ENCODE measurements at places on chromosomes 1 and 21. TPM values are rescaled to one million over a fixed set of nuclear protein-coding genes. Genes with fewer than 3 reads are reported as not detected.

IL20 gene
- polyA plus RNA-seq: not detected

KLHDC9 gene
- 0.86 TPM for polyA plus RNA-seq

EXTL1 gene
- polyA plus RNA-seq: 4.2 TPM

ADGRL2 gene
- 75.7 TPM for polyA plus RNA-seq

SMCP gene
- polyA plus RNA-seq: not detected

DNA sequence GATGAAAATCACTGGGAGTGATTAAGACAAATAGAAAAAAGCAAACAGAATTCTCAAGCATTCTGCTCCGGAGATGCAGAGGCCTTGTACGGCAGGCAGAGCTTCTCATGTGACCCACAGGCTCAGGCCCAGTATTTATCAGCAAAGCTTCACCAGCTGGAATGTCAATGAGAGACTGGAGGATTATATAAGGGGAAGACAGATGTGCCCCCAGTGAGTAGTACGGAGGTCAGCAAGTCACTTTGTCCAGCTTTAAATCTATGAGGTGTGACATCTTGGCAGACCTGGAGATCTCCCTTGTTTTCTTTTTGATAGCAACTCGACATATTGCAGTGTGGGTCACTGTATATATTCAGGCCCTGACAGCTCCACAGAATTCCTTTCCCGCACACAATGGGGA lies 106.8 kb downstream of the HHIPL2 start:
- no peak for DNase-seq

- no peak for DNase-seq
Observed at GRCh38 chr1:206839006-206839560, 26.3 kb upstream of the IL20 start.

- no peak for DNase-seq
Observed at GRCh38 chr1:147527941-147528936, 13.1 kb upstream of the BCL9 start.

- no peak for DNase-seq
Observed at GRCh38 chr1:1173793-1174415, at the start of gene TTLL10. Gene TTLL10 (plus strand): TSS chr1:1173880. CDS start chr1:1179216, 5,336 bp downstream.

DNA sequence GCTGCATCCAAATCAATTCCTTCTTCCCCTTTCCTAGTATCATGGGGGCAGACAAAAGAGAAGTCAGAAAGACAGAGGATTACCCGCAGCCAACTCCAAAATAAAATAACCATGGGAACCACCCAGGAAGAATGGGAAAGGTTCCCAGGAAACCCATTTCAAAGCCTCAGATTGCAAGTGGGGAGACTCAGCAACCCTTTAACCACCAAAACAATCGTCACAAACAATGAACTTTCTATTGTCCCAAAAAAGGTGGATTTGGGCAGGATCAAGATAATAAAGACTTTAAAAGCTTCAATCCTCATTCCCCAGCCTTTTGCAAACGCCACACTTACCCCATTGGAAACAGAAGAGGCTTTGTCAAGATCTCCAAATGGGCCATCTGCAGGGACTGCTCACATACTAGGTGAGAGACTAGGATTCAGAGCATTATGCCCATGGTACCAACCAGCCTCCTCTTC lies 5.1 kb downstream of the TIAM1 start:
- no peak for DNase-seq

DNA sequence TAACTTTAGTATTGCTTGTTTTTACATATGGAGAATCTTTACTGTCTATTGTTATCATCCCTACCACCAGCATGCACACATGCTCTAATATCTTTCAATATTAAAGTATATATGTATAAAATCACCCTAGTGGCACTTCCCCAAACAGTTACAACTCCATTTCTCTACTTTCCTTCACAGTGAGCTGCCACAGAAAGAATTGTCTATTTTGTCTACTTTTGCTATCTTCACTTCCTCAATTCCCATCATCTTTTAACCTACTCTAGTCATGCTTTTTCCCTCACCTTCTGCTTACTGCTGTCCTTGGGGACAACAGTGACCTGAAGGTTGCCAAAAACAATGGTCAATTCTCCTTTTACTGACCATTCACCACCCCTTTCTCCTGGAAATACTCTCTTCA lies 59.2 kb downstream of the VCAM1 start:
- DNase-seq: no peak

- DNase-seq: no peak
Observed at GRCh38 chr1:101971304-101971703, 25.4 kb downstream of the OLFM3 start.

DNA sequence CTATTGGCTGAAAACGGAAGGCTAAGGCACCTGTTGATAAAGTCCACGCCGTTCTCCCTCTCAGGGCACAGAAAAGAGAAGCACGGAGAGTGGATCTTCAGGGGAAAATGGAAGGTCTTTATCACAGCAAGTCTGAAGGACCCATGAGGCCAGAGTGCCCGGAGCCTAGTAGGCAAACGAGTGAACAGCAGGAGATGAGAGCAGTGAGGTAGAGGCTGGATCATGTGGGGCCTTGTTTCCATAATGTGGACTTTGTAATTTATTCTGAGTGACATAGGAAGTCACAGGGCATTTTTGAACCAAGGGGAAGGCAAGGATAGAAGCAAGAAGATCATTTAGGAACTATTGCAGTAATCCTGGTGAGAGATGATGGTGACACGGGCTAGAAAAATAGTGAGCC lies 287.2 kb upstream of the NRIP1 start:
- DNase-seq: no peak

DNA sequence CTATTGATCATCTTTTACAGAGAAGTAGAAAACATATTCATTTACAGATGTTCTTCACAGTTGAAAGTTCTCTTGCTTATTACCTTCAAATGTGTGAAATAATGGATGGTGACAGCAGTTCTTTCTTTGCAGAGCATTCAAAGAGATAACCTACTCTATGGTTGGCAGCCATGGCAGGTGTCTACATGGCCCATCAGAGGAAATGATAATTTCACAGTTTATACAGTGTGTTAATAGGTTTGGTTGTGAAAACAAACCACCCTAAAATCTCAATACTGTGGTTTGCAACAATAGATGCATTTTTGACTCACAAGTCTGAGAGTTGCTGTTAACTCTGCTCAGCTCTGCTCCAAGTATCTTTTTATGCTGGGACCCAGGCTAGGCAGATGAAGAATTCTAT lies 241.2 kb upstream of the SAMSN1 start:
- DNase-seq: no peak

DNA sequence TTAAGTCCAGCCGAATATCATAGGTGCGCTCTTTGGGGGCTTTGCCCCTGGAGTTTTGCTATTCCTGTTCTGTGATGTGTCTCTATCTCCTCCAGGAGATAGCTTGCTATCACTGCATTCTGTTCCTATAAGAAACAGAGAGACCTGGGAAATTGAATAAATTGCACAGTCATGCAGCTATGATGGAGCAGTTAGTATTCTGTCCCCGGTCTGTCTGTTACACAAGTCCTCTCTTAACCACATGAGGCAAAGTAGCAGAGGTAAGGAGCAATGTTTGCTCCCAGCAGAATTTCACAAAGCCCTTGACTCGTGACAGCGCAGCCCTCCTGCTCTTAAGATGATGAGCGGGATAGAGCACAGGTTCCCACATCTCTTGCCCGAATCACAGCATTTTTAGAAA lies 63.9 kb upstream of the GRHL3 start:
- DNase-seq: no peak

GRCh38 chr21:36451506-36451905 lies 28.4 kb downstream of the CLDN14 start:
- DNase-seq: no peak
